ENCODE measurements at places on chromosomes 11 and 22.

DNA sequence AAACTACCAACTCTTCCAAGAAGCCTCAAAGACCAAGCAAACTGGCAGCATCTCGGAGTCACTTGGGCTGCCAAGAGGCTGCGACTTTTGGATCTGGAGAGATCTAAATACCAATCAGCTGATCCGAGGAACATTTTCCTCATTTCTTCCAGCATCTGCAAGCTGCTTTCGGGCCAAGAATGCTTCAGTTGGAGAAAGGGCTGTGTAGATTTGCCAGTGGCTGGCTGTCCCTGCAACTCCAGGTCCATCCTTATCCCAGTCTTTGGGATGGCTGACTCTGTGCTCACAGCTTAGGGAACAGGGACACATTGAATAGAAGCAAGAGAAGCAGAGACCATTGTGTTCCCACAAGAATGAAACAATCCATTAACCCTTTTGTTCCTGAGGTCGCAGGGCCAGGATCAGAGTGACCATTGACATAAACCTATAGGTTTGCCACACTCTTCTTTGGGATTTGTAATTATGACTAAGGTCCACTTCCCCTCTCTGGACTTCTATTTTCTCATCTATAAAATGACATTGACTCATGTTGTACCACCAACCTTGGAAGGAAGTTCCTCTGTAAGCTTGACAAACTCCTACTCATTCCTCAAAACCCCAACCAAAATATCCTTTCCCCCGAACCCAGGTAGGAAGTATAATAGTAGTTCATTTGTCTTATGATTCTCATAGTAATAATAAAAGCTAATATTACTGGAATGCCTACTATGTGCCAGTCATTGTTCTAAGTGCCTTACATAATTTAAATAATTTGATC, 340.8 kb downstream of the MN1 start:
- H3K27ac ChIP-seq, result peak overlapping the region; percentile 62
- no peaks in the 10 kb centered on the region for H3K27me3 ChIP-seq
- DNase-seq, result peak; percentile 24
- H3K36me3 ChIP-seq, result no peaks in the 10 kb centered on the region
- no peak overlapping the region for H3K4me3 ChIP-seq

- no peak overlapping the region for H3K4me3 ChIP-seq
- peaks cover 3% of the 10 kb centered on the region for H3K36me3 ChIP-seq
- no peaks in the 10 kb centered on the region for H3K27me3 ChIP-seq
- no peak for DNase-seq
- no peaks in the 10 kb centered on the region for H3K4me1 ChIP-seq
These were observed 143.3 kb upstream of the BLID start for GRCh38 chr11:122259195-122259821.

GRCh38 chr22:44970291-44970690, 39.5 kb downstream of the PHF21B start:
- H3K27ac ChIP-seq, result no peak overlapping the region
- H3K36me3 ChIP-seq, result no peaks in the 10 kb centered on the region
- H3K27me3 ChIP-seq, result no peaks in the 10 kb centered on the region
- no peak overlapping the region for H3K4me3 ChIP-seq

- H3K27me3 ChIP-seq, result no peaks in the 10 kb centered on the region
- no peak overlapping the region for H3K27ac ChIP-seq
These were observed 24.3 kb downstream of the SCN4B start for GRCh38 chr11:118128310-118128709.

DNA sequence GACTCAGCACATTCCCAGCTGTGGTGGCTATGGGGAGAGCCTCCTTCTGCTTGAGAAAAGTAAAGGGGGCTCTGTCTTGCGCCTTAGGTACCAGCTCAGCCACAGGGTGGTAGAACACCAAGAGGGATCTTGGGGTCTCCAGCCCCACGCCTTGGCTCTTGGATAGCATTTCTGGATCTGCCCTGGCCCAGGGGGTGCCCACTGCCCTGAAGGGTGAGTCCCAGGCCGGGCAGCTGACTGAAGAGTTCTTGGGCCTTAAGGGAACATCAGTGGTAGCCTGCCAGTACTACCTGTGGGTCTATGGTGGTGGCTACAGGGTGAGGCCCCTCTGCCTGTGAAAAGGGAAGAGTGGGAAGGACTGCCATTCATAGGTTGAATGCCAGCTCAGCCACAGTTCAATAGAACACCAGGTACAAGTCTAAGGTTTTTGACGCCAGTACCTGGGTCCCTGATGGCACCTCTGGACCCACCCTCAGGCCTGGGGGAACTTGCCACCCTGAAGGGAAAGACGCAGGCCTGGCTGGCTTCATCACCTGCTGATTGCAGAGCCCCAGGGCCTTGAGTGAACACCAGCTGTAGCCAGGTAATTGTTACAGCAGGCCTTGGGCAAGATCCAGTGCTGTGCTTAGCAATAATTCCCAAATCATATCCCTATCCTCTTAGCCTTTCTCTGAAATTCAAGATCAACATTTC, 3.9 kb downstream of the CWF19L2 start:
- no peak overlapping the region for H3K4me3 ChIP-seq
- H3K27ac ChIP-seq, result no peak overlapping the region
- no peaks in the 10 kb centered on the region for H3K4me1 ChIP-seq
- no peaks in the 10 kb centered on the region for H3K27me3 ChIP-seq
- H3K36me3 ChIP-seq, result peaks cover 27% of the 10 kb centered on the region

DNA sequence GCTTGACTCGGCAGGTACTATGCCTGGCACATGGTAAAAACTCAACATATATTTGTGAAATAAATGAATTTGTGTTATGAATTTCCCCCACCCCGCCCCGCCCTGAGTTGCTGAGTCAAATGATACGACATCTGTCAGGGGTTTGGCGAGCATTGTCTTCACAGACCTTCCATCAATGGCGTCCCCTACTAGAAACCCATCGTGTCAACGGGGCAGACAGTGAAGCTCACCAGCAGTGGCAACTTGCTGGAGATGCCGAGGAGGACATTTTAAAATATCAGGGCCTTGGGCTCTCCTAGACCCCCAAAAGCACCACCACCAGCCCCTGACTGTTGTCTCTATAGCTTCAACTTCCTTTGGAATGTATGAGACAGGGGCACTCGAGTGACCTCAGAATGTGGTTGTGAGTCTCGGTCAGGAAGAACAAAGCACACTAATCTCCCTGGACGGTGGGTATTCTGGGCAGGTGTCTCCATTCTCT, 761 bp upstream of the NXF1 start:
- peak overlapping the region; percentile 94 for H3K4me3 ChIP-seq
- H3K36me3 ChIP-seq, result peaks cover 26% of the 10 kb centered on the region
- H3K27me3 ChIP-seq, result no peaks in the 10 kb centered on the region
- peaks cover 14% of the 10 kb centered on the region for H3K4me1 ChIP-seq
- no peak for DNase-seq

DNA sequence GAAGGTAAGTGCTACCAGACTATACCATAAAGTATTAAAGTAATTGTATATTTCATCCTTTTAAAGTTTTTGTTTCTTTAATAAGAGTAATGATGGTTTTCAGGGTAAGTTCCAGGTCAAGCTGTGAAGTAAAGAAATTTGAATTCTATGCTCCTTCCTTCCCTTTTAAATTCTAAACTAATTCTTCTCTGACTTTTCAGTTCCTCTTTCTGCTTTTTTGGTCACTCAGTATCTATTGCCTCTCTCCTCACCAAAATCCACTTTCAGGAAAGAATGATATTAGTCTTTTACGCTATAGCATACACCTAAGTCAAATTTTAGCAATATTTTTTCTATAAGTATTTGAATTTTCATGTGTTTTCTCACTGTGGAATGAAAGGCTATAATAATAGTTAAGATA, 8.2 kb downstream of the MMP8 start:
- H3K27ac ChIP-seq, result no peak overlapping the region
- H3K4me3 ChIP-seq, result no peak overlapping the region
- H3K4me1 ChIP-seq, result no peaks in the 10 kb centered on the region
- H3K27me3 ChIP-seq, result no peaks in the 10 kb centered on the region
- no peak for DNase-seq

DNA sequence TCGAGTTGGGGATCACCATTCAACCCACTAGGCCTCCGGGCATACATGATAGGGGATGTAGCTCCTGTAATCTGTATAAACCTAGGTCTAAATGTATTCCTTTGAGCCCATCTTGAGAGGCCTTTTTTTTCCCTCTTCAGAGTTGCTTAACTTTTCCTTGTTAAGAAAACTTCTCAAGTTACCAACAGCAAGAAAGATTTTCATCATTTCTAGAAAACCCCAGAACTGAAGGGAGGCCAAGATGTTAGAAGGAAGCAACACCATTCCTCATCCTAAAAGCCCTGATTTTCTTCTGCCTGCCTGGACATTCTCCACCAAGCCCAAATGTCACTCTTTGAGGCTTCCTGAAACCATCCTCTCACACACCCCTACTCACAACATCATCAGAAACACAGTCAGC, 79.4 kb downstream of the TMPRSS5 start:
- H3K27ac ChIP-seq, result no peak overlapping the region
- H3K4me1 ChIP-seq, result peaks cover 2% of the 10 kb centered on the region
- DNase-seq, result no peak

DNA sequence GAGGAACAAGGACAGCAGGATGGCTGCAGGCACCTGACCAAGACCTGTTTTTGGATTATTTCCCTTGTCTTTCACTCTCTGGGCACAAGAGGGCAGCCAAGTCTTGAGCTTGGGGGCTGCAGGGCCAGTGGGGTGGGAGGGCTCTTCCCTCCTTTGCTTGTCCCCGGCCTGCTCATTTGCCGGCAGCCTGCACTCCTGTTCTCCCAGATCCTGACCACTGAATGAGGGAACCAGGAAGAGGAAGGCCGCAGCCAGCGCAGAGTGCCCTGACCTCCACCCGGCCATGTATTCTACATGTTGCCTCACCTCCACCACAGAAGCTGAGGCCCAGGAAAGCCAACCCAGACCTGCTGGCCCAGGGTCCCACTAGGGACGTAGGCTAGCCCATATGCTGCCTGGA, 15.5 kb upstream of the NNMT start:
- H3K36me3 ChIP-seq, result peaks cover 6% of the 10 kb centered on the region
- H3K27me3 ChIP-seq, result no peaks in the 10 kb centered on the region

GRCh38 chr11:120061036-120061760, 76.7 kb downstream of the TRIM29 start:
- H3K4me1 ChIP-seq, result peaks cover 6% of the 10 kb centered on the region
- H3K27ac ChIP-seq, result no peak overlapping the region
- no peaks in the 10 kb centered on the region for H3K27me3 ChIP-seq
- H3K4me3 ChIP-seq, result no peak overlapping the region
- H3K36me3 ChIP-seq, result no peaks in the 10 kb centered on the region

DNA sequence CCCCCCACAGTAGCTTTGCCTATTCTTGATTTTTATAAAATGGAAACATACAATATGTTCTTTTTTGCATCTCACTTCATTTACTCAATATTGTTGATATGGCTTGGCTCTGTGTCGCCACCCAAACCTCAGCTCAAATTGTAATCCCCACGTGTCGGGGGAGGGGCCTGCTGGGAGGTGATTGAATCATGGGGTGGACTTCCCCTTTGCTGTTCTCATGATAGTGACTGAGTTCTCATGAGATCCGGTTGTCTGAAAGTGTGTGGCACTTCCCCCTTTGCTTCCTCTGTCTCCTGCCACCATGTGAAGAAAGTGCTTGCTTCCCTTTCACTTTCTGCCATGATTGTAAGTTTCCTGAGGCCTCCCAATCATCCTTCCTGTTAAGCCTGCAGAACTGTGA, 431.3 kb downstream of the MN1 start:
- no peak overlapping the region for H3K27ac ChIP-seq
- H3K4me3 ChIP-seq, result no peak overlapping the region
- H3K36me3 ChIP-seq, result no peaks in the 10 kb centered on the region
- H3K27me3 ChIP-seq, result no peaks in the 10 kb centered on the region
- H3K4me1 ChIP-seq, result no peaks in the 10 kb centered on the region
- DNase-seq, result no peak

DNA sequence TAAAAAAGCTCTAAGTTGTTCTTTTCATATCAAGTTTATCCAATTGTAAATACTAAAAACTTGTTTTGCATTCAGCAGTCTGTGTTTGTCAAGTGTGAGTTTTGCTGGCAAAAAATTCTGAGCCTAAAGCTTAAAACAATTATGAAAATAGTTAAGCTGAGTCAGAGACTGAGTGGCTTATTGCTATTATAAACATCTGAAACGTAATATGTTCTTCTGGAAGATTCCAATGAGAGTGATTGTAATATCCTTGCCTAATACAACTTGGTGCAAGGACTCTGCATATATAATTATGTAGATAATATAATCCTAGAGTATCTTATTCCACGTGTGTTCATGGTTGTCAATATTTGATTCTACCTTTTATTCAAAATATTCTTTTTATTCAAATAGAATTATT, 14.1 kb upstream of the NUP50 start:
- no peaks in the 10 kb centered on the region for H3K4me1 ChIP-seq
- H3K27me3 ChIP-seq, result no peaks in the 10 kb centered on the region
- no peak for DNase-seq
- no peak overlapping the region for H3K4me3 ChIP-seq

- H3K4me3 ChIP-seq, result no peak overlapping the region
- no peaks in the 10 kb centered on the region for H3K36me3 ChIP-seq
- H3K27ac ChIP-seq, result no peak overlapping the region
- H3K4me1 ChIP-seq, result no peaks in the 10 kb centered on the region
These were observed 75.6 kb downstream of the BRD1 start for GRCh38 chr22:49751966-49752597.

DNA sequence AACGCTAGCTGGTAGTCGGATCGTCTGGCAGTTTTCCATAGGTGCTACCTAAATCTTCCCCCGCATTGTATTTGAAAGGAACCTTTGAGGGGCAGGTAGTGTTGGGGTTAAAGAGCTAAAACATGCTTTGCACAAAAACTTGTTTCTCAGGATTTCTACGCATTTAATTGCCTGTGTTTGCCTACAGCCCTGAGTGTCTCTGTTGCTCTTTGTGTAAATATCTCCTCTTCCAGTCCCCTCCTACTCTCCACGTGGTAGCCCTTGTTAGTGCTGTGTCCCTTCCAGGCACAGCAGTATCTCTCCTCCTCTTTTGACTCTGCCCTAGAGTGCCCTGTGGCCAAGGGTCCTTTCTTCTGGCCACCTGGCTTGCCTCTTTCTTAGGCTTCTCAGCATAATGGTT, 81.7 kb downstream of the BARX2 start:
- no peaks in the 10 kb centered on the region for H3K36me3 ChIP-seq
- no peak overlapping the region for H3K4me3 ChIP-seq
- no peak for DNase-seq
- no peaks in the 10 kb centered on the region for H3K4me1 ChIP-seq
- no peaks in the 10 kb centered on the region for H3K27me3 ChIP-seq

- no peak overlapping the region for H3K4me3 ChIP-seq
- peaks cover 58% of the 10 kb centered on the region for H3K4me1 ChIP-seq
- no peak for DNase-seq
- H3K27me3 ChIP-seq, result no peaks in the 10 kb centered on the region
- peak overlapping the region; percentile 97 for H3K27ac ChIP-seq
- no peaks in the 10 kb centered on the region for H3K36me3 ChIP-seq
These were observed 2.6 kb upstream of the LTBP3 start for GRCh38 chr11:65560555-65561418.
